Stimulated activated CD8-positive, alpha-beta memory T cell treated with anti-CD3 and anti-CD28 coated beads, Interleukin-15, amount 100 ng/mL, for 4 hours (primary cell): ENCODE measurements at places on chromosomes 2 and 18.

DNA sequence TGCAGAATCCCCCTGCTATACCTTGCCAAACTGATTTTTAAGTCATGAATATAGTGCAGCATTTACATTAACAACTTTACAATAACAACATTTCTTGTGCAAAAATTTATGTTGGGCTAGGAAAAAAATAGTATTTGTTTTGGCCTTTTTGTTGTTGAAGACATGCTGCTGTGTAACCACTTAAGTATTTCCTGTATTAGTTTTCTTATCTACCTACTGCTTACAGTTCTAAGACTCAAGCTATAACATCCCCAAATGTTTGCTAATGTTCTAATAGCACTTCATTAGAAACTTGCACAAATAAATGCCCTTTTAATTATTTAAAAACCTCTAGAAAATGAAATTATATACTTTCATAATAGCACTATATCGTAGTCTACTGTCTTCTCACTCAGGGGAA is 154.3 kb upstream of the DOCK10 start:
- DNase-seq, result no peak

DNA sequence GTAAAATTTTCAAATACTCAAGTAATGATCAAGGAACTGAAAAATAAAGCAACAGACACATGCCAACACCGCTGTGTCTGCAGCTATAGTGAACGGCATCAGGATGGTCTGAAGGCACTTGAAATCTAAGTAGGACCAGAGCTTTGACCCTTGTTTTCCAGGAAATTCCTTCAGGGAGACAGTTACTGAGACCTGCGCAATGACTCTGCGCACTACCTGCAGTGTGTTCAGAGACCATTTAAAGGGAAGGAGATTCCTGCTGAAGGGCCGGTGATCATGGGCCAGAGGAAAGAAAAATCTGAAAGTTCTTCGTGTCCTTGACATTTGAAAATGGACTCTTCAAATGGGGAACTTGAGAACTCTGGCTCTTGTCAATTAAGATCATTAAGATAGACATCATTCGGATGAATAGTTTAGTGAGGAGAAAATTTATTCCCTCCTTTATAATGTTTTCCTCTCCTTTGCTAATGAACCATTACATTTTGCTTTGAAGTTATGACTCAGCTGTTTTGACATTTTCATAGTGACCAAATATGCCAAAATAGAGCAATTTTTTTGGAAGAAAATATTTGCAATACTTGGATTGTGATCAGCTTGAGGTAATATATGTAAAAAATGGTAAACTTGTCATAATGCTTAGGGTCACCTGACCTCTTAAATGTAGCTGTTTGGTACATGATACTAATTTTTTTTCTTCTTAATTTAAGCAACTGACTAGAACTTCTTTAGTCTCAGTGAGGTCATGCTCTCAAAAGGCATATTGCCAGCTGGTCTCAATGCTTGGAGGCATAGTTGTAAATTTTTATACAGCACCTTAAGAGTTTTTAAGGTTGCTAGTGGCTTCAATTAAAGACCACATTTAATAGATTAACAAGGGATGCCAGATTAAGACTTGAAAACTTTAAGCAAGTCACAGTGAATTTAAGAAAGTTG is 329.3 kb downstream of the ARHGAP15 start:
- no peak for DNase-seq

GRCh38 chr18:29712785-29713184 is 1329.8 kb downstream of the DSC3 start:
- DNase-seq, result no peak

GRCh38 chr2:17943444-17943843 is 65.0 kb downstream of the KCNS3 start:
- DNase-seq, result no peak

GRCh38 chr2:216084547-216084946 is 2.8 kb downstream of the TMEM169 start:
- no peak for DNase-seq

- no peak for DNase-seq
These were observed at the start of gene BOLL for GRCh38 chr2:197784956-197785941. TSS of gene BOLL (minus strand) at chr2:197785319. CDS start at chr2:197781850, 3,469 bp downstream.

- no peak for DNase-seq
These were observed at the start of gene UPP2 for GRCh38 chr2:158101384-158101926. TSS of gene UPP2 (plus strand) at chr2:158101876. CDS start at chr2:158102064, 188 bp downstream.

DNA sequence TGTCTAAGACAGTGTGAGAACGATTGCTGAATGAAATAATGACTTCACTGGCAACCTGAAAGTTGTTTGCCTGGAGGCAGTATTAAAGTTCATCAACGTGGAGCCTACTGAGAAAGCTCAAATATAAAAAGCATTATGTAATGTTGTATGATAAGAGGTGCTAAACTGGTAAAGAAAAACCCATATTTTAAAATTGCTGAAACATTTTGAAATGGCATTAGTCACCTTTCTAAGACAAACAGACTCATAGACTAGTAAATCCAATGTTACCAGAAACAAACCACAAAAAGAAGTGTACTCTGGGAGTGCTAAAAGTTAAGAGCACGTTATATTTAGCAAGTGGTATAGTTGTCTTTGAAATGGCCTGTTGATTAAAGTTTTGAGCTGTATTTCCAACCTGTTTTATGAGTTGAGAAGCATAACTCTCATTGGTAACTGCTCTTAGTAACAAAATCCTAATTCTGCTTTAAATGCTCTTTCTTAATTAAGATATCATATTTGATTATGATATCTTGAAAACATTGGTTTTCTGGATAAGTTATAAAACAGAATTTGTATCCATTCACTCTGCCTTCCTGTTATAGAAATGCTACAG is 62.7 kb downstream of the CYP1B1 start:
- DNase-seq, result no peak

GRCh38 chr2:147589127-147589526 is 255.7 kb upstream of the ACVR2A start:
- DNase-seq, result no peak

DNA sequence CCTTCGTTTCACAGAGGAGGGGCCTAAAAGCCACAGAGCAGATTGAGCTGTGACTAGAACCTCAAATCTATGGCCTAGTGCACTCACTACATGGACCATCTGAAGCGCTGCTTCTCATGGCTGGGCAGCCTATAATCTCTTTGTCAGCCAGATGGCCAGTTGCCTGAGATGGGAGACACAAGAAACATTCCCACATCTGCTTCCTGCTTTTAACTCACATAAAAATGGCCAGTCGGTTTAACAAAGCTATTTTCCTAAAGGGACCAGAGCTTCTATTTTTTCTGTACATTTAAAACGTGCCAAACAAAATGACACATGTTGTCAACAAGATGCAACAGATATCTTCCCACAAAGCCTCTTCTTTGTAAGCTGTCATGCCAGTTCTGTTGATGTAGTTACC is 173.8 kb downstream of the GFPT1 start:
- DNase-seq, result no peak

- DNase-seq, result no peak
These were observed 40.4 kb upstream of the IMP4 start for GRCh38 chr2:130302164-130302886.

DNA sequence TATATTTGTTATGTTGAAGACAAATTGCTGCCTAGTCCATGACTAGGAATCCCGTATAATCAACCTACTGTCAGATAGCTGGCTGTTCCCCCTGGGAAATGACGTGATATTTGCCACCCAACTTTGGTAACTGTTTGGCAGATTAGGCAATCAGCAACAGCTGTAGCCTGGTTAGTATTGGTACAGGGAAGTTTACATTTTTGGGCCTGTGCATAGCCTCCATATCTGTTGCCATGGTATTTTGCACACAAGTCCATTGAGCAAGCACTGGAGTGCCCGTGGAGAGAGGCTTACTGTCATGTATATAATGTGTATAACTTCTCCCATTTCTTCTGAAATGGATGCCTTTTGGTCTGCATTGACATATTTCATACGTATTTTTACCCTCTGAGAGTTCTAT is 27.7 kb downstream of the BIRC6 start:
- DNase-seq, result no peak

DNA sequence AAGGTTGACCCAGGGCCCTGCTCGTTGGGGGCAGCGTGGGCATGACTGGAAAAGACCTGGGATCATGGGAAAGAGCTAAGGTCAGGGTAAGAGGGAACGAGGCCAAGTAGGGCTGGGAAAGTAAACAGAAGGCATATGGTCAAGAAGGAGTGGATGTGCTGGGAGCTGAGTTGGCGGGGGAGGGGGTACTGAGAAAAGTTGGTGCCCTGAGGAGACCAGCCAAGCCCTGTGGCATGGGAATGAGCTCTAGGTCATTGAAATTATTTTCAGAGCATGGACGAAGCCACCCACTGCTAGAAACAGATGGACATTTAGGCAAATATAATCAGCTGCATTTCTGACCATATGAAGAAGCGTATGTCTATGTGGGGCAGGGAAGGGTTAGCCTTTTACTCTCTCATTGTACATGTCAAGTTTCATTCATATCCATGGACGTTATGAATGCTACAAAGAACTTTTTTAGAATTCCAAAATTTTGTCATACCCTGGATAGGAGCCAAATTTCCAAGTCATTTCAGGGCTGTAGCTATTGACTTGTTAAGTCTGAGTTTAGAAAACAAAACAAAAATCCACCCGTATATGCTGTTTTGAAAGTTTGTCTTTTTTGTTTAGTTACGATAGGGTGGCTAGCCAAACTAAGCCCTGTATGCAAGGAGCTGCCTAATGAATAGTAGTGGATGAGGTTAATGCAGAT is 19.1 kb downstream of the MAPRE2 start:
- DNase-seq, result no peak

DNA sequence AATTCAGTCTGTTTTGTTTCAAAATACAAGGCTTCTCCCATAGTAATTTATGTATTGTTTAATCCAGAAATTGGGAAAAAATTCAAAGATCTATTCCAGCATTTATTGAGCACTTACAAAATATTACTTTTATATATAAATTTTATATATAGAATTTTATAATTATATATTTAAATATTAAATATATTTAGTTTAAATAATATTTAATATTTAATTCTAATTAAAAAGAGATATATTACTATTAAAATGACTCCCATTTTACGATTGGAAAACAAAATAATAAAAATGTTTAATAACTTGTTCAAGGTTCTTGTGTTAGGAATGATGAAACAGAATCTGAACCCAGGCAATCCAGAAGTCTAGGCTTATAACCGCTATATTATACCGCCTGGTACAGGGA is 40.5 kb upstream of the SESTD1 start:
- DNase-seq, result no peak

DNA sequence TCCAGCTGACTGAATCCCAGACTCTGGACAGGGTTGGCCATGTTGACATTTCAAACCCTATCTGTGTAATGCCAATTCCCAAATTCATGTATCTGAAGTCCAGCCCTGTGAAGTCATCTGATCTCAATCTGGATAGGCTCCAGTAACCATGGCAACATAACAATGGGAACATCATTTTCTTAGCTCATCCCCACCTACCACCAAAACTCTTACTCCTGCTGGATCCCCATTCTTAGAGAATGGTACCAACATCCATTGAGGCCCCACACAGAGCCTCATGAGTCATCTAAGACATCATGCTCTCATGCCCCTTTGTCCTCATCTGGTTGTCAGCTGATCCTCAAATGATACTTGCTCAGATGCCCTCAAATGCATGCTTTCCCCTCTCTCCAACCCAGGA is 58.9 kb upstream of the TEX51 start:
- DNase-seq, result no peak

DNA sequence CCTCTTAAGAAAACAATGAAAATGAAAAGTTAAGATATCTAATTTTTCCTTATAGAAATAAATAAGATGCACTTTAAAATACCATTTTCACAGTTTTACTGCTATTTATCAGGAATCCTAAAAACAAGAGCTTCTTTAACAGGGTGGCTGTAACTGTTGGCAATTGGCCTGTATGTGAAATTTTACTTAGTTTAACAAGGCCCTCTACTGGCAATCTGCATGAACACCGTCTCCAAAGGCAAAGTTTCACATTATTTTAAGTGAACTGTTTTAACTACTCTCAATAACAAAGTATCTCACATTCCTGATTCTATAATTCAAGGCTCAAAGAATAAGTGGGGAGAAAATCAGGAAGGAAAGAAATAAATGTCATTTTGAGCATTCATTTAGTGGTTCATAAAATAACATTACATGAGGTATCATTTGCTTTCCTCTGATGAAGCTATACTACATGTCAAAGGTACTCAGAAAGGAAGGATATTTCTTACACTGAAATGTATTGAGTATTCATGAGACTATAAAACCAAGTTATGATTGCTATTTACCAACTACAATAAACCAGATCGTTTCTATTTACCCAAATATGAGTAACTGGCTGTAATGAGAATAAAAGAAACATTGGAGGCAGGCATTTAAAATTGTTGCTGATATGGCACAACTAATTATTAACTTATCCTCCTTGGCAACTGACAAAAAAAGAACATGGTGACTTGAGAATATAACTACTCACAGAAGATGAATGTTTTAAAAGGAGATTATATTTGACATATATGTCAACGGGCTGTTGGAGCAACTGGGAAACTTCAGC is 7.0 kb downstream of the NCKAP5 start:
- DNase-seq, result no peak

GRCh38 chr2:75277111-75277510 is 77.8 kb upstream of the TACR1 start:
- DNase-seq, result no peak

DNA sequence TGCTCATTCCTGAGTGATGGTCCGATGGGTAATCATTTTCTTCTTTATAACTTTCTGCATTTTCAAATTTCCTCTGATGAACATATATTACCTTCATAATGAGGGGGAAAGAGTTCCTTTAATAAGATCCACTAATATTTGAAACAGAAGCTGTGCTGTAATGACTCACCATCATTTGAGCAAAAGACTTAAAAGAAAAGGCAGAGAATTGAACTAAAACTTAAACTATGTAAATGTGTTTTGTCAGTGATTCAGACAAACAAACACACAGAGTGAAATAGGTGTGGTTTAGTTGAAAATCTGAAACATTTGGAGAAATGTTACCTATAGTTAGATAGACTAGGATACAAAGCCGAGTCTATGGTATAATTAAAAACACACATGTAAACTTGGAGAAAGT is 209.6 kb downstream of the STK39 start:
- no peak for DNase-seq

GRCh38 chr2:149152469-149152953 is 114.0 kb downstream of the LYPD6B start:
- DNase-seq, result no peak

DNA sequence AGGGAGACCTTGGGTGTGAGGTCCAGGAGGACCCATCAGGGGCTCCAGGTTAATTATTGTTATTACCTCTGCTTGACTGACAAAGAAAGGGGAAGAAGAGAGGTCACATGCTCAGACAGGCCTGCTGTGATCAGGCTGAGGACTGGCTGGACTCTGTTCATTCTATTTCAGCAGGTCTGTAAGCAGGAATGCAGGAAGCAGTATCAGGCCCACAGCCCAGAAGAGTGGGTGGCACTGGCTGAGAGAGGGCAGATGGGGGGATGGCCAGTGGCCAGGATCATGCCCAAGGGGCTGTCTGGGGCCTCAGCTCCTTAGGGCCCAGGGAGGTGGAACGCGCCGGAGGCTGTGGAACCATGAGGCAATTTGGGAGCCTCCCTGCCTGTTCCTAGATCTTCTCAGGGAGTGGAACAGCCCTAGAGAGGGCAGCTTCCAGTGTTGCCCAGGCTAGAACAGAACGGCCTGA is 43.7 kb upstream of the ZBTB7C start:
- no peak for DNase-seq

GRCh38 chr2:42028571-42029148 is 19.2 kb upstream of the PKDCC start:
- no peak for DNase-seq

- no peak for DNase-seq
These were observed 27.4 kb downstream of the NEMP2 start for GRCh38 chr2:190507135-190507534.

- no peak for DNase-seq
These were observed 72.6 kb upstream of the STPG4 start for GRCh38 chr2:47227532-47228279.

- no peak for DNase-seq
These were observed 183.3 kb downstream of the TXNL1 start for GRCh38 chr18:56455141-56455540.
